ENCODE measurements at places on chromosomes 13 and 19.

DNA sequence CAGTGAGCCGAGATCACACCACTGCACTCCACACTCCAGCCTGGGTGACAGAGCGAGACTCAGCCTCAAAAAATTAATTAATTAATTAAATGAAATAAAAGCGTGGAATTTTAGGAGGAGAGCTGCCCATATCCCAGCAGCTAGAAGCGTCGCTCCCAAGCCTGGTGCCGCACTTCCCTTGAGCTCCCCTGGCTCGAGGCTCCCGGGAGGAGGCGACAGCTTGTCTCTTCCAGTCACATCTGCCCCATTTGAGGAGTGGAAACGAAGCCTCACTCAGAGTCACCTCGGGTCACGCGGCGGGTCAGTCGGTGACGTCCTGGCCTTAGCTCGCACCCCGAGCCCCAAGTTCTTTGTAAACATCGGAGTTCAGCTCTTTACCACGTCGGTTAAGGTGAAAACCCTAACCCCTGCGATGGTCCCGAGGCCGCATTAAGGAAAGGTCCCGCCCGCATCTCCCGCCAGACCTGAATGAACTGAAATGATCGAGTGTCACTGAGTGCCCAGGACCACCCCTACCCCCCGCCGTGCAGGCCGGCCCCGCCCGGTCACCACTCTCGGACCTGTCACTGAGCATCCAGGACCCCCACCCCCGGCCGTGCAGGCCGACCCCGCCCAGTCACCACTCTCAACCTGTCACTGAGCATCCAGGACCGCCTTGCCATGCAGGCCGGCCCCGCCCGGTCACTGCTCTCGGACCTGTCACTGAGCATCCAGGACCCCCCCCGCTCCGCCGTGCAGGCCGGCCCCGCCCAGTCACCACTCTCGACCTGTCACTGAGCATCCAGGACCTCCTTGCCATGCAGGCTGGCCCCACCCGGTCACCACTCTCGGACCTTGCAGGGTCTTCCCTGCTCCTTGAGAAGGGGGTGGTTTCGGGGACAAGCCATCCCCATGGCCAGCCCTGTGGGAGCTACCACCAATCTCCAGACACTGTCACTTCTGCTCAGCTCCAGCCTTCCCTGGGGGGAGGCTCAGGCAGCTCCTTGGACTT is 176.9 kb downstream of the KDM4B start:
- DNase-seq, result no peak

- peak; percentile 20 for DNase-seq
Measured at GRCh38 chr13:31764556-31764955, 25.2 kb downstream of the RXFP2 start.

- DNase-seq, result no peak
Measured at GRCh38 chr13:25990801-25991200, 61.0 kb downstream of the SHISA2 start.

DNA sequence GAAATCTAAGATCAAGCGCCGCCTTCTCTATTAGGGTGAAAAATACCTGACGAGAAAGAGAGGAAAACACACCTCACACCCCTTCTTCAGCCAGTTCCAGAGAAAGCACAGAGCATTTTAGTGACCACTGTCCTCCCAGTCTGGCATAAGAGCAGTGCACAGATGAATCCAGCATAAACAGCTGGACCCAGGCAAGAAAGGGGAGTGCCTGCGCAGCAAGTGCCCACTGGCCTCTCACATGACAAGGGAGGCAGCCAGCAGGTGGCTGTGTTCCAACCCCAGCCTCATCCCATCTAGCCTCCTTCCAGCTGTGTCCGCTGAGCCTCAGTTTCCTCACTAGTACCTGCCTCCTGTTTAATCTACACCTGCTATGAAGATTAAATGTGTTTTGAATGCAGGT is 8.0 kb downstream of the MED26 start:
- no peak for DNase-seq

GRCh38 chr13:40208517-40208916 is 457.9 kb downstream of the FOXO1 start:
- no peak for DNase-seq

DNA sequence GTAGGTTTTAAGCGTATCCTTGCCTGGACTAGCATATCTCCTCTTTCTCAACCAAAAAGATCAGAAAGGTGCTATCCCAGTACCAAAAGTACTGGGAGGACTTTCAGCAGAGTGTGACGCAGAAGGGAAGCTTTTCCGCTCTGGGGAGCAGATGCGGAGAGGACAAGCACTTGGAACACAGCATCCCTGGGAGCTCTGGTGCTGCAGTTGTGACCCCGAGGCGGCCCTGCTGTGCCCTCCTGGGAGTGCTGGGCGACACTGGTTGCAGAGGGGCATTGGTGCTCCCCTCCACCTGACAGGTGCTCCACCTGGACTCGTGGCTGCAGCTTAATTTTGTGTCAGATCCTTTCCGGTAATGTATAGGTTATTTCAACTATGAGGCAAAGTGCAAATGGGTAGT is 3.4 kb downstream of the NAXD start:
- no peak for DNase-seq

DNA sequence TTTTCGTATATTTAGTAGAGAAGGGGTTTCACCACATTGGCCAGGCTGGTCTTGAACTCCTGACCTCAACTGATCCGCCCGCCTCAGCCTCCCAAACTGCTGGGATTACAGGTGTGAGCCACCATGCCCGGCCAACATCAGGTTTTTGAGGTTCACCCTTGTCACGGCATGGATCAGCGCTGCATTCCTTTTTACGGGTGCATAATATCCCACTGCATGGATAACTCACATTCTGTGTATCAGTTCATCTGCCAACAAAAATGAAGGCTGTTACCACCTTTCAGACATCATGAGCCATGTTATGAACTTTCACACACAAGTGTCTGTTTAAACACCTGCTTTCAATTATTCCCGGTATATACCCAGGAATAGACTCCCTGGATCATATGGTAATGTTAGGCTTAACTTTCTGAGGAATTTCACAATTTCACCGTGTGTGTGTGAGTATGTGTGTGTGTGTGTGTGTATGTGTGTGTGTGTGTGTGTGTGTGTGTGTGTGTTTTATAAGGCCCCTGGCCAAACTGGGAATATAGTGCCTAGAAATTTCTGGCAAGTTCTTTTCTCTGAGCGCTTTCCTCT is 52.2 kb downstream of the AP1M1 start:
- DNase-seq, result peak; percentile 79

- DNase-seq, result peak; percentile 68
Measured at GRCh38 chr19:55116232-55116858, 1.1 kb downstream of the PPP1R12C start.

DNA sequence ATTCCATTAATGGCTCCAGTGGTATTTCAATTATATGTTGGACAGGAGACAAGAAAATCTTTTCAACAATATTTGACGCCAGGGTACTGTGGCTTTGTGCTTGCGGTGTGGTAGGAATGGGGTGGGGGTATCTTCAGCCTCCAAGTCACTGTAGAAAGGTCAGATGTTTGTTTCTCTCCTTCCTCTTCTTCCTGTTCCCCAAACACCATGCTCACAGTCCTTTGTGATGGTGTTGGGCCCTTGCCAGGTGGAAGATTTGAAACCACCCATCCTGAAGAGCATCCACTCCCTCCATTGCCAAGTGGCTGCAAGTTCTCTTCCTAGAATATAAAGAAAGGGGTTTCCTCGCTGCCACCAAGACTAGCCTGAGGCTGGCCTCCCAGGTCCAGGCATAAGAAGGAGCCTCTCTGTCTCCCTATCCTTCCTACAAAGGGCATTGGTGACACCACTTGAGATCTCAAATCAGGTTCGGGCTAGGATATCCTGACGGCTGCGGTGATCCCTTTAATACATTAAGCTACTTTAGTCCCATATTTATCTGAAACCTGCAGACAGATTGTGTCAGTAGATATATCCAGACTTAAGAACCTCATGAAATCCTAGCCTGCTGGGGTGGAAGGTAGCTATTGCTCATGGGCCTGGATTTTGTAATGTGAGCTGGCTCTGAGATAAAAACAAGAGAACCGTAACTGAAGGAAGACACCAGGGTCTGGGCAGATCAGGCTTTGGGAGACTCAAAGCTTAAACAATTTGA is 64.3 kb upstream of the SIAH3 start:
- no peak for DNase-seq

- peak; percentile 63 for DNase-seq
Measured at GRCh38 chr19:6551607-6552450, 21.0 kb downstream of the TNFSF9 start.
